Activated B cell treated with CpG ODN at 0.5 μM for 24 hours (primary cell): ENCODE measurements at places on chromosomes 2 and 18. TPM values are rescaled to one million over a fixed set of nuclear protein-coding genes. Genes with fewer than 3 reads are reported as not detected.

CDK15 gene
- not detected in 2 replicates for total RNA-seq

C2orf78 gene
- not detected in 2 replicates for total RNA-seq

- no peaks in the 10 kb centered on the region for H3K36me3 ChIP-seq
- peaks cover 61% of the 10 kb centered on the region for H3K27me3 ChIP-seq
- no peak for DNase-seq
- no peak overlapping the region for H3K27ac ChIP-seq
- H3K4me1 ChIP-seq: peaks cover 30% of the 10 kb centered on the region
Measured at GRCh38 chr2:15941871-15942710, 1.7 kb downstream of the MYCN start.

- H3K36me3 ChIP-seq: no peaks in the 10 kb centered on the region
- H3K4me3 ChIP-seq: no peak overlapping the region
- H3K27me3 ChIP-seq: peaks cover 31% of the 10 kb centered on the region
- H3K4me1 ChIP-seq: peaks cover 3% of the 10 kb centered on the region
Measured at GRCh38 chr18:61334491-61334850, 1.2 kb downstream of the CDH20 start.

DNA sequence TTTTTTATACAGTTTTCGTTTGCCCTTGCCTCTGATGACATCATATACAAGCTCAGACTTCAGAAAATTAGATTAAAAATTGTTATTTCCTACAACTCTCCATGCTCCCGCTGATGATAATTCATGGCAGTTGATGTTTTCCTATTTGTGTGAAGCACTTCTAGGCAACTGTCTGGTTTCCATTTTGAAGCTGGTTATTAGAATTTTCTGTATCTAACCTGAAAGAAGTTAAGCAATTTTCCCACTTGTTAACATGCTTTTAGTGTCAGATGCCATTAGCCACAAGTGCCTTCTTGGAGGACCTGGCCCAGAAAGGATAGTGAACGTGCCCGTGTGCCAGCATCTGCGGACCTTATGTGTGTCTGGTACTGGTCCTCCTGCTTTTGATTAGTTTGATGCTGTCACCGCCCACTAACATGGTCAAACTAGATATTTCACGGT is 347.6 kb upstream of the RAB12 start:
- no peak for DNase-seq
- H3K36me3 ChIP-seq: no peaks in the 10 kb centered on the region
- H3K4me3 ChIP-seq: no peak overlapping the region

DNA sequence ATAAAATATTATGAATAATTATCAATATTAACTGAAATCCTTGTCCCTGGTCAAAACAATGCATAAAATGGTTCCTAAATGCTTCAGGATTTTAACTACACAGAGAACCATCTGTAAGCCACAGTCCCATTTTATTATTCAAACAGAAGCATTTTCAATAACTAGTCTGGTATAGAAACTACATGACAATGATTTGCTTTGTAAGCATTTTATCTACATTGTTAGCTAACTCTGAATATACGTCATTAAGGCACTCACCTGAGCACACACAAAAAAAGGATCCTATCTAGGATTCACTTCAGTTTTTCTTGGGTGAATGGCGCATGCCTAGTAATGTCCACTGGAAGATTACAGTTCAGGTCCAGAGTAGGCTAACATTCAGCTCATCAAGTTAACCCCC is 22.8 kb downstream of the EPB41L3 start:
- H3K36me3 ChIP-seq: no peaks in the 10 kb centered on the region
- H3K4me1 ChIP-seq: peaks cover 3% of the 10 kb centered on the region

- no peak for DNase-seq
- peaks cover 45% of the 10 kb centered on the region for H3K36me3 ChIP-seq
- H3K4me3 ChIP-seq: no peak overlapping the region
- no peaks in the 10 kb centered on the region for H3K27me3 ChIP-seq
Measured at GRCh38 chr2:15220603-15221002, 340.5 kb downstream of the NBAS start.

DNA sequence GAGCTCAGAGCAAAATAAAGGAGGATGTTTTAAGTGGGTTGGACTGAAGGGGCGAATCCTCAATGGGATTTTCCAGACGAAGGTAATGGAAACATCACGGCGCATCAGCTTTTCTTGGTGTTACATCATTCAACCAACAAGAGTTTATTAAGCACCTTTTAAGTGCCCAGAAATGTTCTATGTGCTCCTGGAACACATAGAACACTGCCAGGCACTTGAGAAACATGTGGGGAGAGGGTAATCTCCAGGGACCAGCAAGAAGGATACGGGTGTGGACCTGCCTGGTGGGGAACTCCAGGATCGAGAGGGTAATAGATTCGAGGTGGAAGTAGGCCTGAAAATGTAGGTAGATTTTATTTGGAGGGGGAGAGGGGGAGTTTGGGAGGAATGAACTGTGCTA is 168.6 kb downstream of the PRKCE start:
- no peaks in the 10 kb centered on the region for H3K27me3 ChIP-seq
- no peak overlapping the region for H3K4me3 ChIP-seq
- H3K4me1 ChIP-seq: peaks cover 57% of the 10 kb centered on the region
- H3K36me3 ChIP-seq: no peaks in the 10 kb centered on the region

GRCh38 chr2:6730003-6730402 is 135.7 kb downstream of the CMPK2 start:
- H3K4me1 ChIP-seq: no peaks in the 10 kb centered on the region
- no peak overlapping the region for H3K27ac ChIP-seq
- no peak overlapping the region for H3K4me3 ChIP-seq
- H3K36me3 ChIP-seq: no peaks in the 10 kb centered on the region
- no peak for DNase-seq
- peaks cover 5% of the 10 kb centered on the region for H3K27me3 ChIP-seq
